ENCODE measurements at places on chromosomes 6 and 20.

GRCh38 chr6:108442770-108443520, 117.8 kb upstream of the FOXO3 start:
- DNase-seq: no peak

DNA sequence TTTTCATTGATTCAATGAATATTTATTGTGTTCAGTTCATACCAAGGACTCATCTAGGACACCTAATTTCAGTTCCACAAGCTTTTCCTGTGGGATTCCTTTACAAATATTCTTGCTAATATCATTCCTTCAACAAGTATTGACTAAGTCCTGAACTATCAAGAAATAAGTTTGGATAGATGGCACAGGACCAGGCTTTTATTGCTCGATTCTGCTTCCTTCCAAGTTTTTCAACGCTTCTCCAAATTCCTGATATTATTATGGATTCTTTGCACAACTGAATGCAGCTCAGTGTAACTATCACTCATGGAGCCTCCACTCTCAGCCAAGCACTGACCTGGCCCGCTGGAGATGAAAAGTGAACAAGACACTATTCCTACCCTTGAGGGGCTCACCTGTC, 32.7 kb upstream of the COL21A1 start:
- DNase-seq: no peak

DNA sequence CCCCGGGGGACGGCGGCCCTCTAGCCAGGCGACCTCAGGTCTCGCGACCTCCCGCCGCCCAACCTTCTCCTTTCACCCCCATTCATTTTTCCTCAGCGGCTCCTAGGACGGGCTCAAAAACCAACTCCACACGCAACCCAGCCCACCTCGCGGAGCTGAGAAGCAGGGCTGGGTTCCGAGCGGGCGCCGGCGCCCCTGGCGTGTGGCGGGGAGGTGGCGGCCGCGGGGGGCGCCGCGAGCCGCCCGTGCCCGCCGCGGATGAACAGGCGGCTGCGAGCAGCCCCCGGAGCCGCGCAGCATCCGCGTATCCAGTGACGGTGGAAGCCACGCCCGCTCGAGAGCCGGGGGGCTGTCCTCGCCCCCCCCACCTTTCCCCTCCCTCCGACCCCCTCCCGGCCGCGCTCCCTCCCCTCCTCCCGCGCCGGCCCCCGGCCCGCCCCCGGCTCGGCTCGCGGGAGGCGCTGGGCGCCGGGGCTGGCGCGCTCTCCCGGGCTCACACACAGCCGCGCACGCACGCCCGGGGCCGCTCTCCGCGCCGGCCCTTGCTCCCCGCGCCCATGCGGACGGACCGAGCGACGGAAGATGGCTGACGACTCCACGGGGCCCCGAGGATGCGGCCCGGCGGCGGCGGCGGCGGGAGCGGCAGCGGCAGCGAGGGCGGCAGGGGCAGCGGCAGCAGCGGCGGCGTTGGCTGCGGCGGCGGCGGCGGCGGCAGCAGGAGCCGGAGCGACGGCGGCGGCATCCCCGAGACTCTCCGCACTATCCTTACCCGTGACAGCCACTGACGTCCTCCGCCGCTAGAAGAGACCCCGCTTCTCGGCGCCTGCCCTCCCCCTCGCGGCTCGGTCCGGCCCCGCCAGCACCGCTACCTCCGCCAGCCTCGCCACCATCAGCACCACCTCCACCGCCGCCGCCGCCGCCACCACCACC, at the start of gene SOBP:
TSS of gene SOBP (plus strand) at position 482 of the 930 bp plus-strand sequence. CDS start 500 bp downstream, outside the sequence.
- DNase-seq: no peak

DNA sequence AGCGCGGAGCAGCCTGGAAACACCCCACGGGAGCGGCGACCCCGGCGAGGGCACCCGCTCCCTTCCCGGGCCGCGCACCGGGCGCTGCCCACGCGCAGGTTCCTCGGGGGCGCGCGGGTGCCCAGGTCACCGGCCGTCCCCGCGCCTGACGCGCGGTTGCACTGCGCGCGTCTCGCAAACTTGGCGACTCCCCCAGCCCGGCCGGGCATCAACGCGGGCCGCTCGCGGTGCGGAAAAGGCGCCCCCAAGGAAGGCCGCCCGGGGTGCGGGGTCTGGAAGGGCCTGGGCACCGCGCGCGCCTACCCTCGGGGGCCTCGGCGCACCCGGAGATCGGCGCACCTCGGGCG, 555 bp upstream of the ZBTB46 start:
- DNase-seq: no peak

DNA sequence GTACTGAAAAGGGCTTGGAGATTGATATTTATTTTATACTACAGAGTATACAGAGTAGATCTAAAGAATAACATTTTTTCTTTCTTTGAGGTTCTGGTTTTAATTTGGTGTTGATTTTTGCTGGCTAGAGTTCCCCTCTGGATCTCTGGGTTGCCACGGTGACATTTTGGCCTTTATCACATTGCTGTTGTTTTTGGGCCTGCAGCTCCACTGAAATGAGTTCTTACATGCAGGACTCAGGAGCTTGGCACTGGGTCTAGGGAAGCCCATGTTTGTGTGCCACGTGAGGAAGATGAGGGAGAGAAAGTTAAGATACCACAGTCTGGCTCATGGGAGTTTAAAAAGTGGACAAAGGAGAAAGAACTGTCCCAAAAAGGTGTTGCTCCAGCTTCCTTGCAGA, 7.4 kb upstream of the TFAP2C start:
- DNase-seq: no peak

GRCh38 chr20:36544134-36545018, 3.1 kb downstream of the MYL9 start:
- DNase-seq: no peak

GRCh38 chr6:132257561-132257960, 143.7 kb downstream of the MOXD1 start:
- DNase-seq: no peak

DNA sequence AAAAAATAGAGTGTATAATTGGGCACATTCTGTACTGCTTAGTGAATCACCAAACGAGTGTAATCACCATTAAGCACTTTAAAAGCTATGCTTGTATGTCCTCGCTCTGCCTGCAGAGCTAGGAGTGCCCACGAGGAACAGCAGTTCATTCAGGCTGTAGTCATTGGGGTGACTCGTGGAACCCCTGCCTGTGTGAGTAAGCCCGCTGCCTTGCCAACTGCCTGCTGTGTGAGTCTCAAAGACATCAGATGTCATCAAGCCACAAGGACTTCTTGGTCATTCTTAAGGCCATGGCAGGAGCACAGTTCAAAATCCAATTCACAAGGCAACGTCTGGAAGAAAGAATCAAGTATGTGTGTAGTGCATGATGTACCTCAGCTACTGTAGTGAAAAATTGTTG, 60.4 kb downstream of the FOXO3 start:
- DNase-seq: no peak

DNA sequence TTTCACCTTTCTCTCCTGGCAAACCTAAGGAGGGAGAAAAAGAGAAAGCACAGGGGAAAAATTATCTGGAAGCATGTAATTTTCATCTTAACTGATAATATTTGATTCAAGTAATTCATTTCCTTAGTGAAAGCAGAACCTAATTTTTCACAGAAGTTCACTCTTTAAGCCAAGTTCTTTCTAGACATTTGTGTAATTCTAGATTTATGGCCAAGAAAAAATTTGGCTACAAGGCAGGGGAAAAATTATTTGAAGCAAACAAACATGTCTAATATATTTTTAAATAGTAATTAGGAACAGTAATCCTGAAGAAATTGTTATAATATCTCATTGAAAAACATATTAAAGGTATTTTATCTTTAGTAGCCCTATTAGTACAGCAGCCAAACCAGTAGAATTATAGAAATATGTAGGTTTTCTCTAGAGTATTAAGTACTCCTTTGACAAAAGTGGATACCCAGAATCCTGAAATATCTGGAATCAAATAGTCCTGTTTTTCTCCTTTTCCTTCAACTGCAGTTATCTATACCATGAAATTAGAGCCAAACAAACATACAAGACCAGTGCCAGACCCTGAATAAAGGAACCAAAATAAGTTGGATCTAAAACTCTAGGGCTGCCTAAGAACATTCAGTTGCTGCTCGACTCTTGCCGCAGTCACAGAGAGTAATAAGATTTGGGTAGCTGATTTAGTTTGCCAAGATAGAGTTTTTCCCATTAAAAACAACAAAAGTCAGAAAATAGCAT, 116.5 kb downstream of the COL12A1 start:
- DNase-seq: no peak

DNA sequence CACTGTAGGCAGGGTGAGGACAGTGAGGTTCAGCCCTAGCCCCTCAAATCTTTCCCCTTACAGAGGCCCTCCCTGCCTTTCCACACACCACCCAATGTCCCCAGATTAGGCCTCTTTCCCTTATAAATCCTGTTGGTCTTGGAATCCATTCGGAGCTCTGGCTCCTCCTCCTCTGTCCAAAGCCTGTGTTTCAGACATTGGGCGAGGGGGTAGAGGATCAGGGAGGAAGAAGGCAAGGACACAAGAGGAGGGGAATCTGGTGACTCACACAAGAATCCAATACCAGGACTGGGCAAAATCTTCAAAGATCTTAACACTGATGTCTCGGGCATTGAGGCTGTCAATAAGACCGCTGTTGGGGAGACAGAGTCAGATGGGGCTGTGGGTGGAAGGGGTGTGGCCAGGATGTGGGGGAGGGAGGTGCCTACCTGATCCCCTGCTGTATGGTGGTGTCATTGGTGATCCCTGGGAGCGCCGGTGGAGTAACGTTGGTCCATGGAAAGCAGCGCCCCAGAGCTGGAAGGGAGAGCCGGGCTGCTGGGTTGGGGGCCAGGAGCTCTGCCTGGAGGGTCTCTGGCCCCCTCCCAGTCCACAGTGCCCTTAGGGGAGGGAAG, 7.6 kb downstream of the SLC44A4 start:
- DNase-seq: no peak

DNA sequence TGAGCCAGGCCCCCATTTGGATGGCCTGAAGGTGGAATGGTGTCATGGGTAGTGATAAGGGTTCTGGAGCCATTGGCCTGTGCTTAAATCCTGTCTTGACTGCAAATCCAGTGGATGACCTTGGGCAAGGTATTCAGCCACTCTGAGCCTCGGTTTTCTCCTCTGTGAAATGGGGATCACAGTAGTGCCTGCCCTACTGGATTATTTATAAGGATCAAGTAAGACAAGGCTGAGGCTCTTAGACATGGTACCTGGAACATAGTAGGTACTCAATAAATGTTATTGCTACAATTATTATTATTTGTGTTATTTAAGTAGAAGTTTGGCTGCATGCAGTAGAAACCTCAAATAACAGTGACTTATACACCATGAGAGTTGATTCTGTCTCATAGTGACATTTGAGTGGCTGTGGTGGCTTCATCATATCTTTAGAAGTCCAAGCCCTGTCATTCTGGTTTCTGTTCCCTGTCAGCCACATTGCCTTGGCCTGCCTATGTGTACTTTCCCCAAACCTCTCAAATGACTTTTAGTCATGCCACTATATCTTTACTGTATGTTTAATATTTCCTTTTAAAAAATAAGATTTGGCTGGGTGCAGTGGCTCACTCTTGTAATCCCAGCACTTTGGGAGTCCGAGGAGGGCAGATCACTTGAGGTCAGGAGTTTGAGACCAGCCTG, 37.6 kb upstream of the CHMP4B start:
- no peak for DNase-seq

GRCh38 chr6:125499535-125499934, 197.8 kb upstream of the HDDC2 start:
- DNase-seq: no peak

Data from iPS DF 6.9 (cell line).